Mesothelial cell of epicardium (in vitro differentiated cells): ENCODE measurements at places on chromosomes 2 and 18.

- DNase-seq, result peak; percentile 44
Measured at GRCh38 chr18:48488388-48488850, 50.4 kb upstream of the CTIF start.

DNA sequence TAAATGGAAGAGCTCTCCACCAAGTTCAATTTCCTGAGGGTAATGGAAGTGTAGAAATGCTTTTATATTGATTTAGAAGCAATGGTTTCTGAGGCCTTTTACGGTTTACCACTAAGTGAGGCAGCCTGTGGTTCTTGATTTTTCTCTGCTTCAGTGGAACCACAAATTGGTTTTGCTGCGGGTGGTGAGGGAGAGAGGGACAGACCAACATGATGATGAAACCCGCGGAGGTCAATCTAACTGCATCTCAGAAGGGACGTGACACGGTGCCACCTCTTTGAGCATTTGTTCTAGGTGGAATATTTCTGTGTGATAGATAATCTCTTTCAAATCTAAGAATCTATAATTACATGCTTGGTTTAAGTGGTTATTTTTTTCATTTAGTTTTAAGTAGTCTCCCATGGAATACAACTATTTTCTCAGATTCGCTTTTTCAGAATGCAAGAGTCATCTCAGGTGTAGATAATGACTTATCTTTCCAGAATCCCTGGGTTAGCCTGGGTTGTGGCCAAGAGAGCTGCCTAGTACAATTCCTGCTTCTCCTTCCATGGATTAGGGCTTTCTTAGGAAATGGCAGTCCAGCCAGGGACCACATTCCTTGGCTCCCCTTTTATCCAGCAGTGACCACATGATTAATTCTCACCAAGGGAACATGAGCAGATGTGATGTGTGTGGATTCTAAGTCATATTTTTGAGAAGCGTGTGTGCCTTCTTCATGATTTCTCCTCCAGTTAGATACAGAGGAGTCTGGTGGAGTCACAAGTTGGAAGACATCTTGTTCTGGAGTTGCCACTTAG, 52.5 kb downstream of the KCNE4 start:
- no peak for DNase-seq

DNA sequence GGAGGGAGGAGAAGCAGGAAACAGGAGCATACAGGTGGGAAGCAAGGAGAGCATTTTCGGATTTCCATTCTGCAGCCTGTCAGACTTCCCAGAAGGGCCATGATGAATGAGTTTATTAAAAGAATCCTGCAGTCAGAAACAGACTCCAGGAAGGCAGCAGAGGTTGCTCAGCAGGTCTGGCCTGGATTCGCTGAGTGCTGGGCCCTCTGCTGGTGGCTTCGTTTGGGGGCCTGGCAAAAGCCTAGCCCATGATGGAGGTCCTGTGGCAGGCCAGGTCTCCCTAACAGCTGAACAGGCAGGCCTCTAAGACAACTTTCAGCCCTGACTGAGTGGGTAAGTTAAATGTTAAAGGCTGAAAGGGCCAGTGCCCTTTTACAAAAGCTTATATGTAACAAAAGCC, 108.2 kb upstream of the CAPN13 start:
- peak; percentile 49 for DNase-seq

DNA sequence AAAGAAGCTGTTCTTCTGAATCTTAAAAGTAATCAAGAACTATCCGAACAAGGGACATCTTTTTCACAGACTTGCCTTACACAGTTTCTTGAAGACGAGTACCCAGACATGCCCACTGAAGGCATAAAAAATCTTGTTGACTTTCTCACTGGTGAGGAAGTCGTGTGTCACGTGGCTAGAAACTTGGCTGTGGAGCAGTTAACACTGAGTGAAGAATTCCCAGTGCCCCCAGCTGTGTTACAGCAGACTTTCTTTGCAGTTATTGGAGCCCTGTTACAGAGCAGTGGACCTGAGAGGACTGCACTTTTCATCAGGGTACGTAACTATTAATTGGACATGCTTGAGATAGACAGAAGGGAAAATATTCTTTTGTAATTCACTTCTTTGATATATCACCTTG, 2.4 kb downstream of the MRPL44 start:
- DNase-seq, result no peak

- peak; percentile 17 for DNase-seq
Measured at GRCh38 chr2:23402205-23402740, 17.3 kb downstream of the KLHL29 start.

- no peak for DNase-seq
Measured at GRCh38 chr2:26246818-26247217, 2.1 kb downstream of the HADHB start.

DNA sequence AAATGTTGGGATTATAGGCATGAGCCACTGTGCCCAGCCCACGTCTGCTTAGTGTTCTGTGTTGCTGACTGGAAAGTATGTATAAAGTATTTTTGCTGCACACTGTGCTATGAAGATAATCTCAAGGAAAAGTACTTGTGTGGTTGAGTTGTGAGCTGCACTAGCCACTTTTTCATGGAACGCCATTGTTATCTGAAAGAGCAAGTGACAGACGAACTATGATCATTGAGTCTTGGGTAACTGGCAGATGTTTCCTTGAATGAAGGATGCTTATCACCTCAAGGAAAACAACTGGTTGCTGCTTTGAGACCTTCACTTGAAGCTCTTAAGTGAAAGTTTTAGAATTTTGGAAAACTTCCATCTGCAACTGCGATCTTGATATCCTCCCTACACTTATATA, 82.2 kb upstream of the KCTD1 start:
- no peak for DNase-seq

DNA sequence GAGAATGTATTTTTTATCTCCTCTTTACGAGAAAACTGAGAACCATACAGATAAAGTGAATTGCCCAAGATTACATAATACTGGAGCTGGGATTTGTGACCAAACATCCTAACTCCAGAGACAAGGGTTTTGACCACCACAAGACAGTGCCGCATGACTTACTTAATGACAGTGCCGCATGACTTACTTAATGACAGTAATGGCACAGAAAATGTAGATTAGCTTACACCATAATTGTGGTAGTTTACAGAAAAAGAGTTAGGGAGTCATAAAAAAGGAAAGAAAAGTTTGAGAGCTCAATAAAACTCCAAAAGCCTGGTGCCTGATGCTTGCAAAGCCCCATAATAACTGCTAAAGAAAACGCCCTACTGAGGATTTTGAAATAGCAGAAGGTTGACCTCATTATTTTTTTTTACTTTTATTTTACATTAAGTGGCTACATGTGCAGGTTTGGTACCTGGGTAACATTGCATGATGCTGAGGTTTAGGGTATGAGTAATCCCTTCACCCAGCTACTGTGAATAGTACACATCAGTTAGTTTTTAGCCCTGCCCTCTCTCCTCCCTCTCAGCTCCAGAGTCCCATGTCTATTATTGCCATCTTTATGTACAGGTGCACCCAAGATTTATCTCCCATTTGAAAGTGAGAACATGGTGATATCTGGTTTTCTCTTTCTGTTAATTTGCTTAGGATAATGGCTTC, 310.0 kb upstream of the UBE2E3 start:
- no peak for DNase-seq

DNA sequence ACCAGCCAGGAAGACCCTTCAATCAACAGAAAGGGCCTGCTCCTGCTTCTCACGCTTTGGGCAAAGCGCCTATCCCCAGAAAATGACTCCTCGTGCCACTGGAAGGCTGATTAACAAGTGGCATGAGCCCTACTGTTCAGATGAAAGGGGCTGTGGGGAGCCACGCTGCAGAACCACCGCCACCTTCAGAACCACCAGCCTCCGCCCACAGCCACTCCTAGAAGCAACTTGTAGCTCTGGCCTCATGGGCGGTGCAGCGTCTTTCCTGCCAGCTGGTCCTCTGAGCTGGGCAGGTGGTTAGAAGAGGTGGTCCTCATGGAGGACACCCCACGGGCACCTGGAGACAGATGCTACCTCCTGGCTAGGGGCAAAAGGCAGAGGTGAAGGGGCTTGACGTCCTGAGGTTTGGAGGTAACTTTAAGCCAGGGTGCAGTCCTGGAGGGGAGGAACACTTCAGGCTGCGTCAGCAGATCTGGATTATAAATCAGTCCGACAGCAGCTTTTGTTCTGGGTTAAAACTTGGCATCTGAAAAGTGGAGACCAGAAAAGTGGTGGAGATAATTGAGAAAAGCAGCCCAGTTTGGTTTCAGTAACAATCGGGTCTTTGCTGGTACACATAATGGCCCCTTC, 861 bp upstream of the SEMA4C start:
- no peak for DNase-seq

DNA sequence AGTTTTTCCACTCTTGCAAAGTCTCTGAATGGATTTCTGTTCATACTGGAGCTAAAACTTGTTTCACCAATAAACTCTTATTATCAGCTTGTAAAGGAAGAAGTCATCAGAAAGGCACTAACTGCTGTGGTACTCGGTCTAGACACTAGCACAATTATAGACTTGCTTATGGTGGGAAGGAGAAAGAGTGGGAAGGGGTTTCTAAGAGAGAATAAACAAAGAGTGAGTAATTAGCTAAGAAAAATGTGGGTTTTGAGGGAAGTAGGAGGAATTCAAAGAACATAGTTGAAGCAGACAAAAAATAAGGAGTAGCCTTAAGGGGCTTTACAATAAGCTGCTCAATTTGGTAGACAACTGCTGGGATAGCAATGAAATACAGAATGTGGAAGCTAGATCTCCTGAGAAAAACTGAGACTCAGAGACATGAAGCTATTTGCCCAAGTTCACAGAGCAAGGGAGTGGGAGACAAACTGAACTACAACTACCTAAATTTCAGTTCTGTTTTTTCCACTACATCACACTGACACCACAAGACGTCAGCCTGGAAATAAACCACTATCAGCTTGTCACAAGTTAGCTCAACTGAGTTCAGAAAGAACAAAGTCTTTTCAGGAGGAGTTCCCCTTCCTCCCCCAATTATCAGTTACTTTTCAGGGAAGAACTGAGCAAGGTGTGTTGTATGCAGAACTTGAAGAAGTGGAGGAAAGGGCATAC, 59.7 kb downstream of the MAP4K3 start:
- DNase-seq, result no peak

GRCh38 chr2:31255911-31256571, 22.1 kb downstream of the EHD3 start:
- DNase-seq, result no peak

- DNase-seq, result no peak
Measured at GRCh38 chr2:27765621-27766286, 5.8 kb upstream of the MRPL33 start.

GRCh38 chr2:9660154-9660553, 29.4 kb upstream of the YWHAQ start:
- no peak for DNase-seq

DNA sequence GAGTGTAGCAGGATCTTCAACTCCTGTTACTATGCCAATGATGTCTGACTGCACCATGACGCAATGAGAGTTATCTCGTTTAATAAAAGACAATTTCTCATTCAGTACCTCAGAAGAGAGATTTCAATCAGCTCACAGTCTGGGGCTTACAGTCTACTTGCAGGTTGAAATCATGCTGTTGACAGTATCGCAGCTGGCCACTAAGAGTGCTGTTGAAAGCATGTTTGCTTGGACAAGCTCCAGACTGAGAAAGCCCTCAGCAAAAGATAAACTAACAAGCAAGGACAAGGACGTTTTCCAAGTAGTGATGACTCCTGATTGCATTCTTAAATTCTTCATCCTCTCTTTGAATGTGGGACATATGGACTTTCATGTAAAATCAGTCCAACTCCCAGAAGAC, 145.2 kb upstream of the SYT4 start:
- no peak for DNase-seq

- no peak for DNase-seq
Measured at GRCh38 chr2:227124811-227125210, 39.2 kb downstream of the COL4A4 start.

DNA sequence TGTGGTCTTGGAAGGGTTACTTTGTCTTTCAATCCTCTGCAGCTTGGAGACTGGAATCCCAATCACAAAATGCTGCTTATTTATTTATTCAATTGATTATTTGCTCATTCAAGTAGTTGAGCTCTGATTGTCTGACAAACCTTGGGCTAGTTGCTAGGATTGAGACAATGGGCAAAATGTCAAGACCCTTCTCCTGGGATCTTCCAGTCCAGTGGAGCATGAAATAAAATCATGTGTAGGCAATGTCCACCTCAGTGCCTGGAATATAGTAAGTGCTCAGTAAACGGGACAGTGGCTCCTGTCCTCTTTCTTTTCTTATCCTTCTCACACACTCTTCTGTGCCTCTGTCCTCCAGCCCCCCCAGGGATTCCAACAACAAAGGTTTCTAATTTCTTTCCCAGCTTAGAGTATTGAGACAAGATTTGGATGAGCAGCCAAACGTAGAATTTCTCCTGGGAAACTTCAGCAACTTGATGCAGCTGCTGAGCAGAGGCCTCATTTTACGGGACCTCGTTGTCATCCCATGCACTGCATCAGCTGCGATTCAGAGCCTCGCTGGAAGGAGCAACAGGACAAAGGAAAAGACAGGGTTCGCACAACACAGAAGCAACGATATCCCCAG, 545.0 kb downstream of the SOX11 start:
- DNase-seq, result no peak

- DNase-seq, result no peak
Measured at GRCh38 chr2:38163006-38163405, 87.1 kb upstream of the CYP1B1 start.

- DNase-seq, result no peak
Measured at GRCh38 chr2:52473526-52473925, 1294.1 kb upstream of the CHAC2 start.

DNA sequence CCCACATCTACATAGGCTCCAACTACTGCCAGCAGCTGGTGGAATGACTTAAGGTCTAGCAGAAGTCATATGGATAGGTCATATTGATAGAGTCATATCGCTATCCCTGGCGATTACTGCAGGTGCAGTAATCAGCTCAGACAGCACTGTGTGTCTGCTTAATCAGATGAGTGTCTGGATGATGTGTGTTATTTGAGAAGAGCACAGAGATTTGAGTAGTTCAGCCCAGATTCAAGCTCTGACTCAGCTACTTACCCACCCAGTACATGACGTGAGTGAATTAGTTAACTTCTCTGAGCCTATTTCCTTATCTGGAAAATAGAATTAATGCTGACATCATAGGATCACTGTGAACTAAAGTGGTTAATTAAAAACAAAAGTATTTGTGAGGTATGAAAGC, 78.9 kb downstream of the EHD3 start:
- DNase-seq, result no peak

GRCh38 chr2:188383158-188383557, 91.5 kb downstream of the GULP1 start:
- DNase-seq, result no peak

GRCh38 chr2:43898134-43898837, 59.5 kb downstream of the ABCG8 start:
- DNase-seq, result no peak

DNA sequence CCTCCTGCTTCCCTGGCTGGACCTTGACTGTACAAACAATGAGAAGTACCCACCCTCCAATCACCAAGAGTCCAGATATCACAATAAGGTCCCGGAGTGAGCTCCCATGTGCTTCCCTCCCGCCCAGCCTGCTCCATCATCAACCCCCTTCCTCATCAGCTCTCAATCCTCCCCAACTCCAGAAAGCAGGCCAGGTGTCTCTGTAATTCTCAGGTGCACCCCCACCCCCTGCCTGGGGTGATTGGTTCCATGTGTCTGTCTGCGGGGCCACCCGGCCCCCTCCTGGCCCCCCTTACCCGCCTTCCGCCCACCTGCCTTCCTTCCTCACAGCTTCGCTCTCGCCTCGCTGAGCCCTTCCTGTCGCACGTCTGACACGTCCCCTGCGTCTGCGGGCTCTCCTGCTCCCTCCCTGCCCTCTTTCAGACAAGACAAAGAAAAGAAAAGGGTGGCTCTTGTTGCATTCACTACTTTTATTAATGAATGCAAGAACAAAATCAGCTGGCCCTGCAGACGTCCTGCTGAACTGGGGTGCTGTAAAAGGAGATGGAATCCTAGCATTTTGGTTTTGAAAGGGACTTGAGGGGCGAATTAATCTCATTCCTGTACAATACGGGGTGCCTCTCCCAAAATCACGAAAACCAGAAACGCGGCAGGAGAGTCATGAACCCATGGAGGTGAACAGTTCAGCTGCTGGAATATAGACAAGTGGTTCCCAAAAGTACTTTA, 26.5 kb upstream of the IGFBP2 start:
- DNase-seq, result no peak
